Urothelium cell line (cell line): ENCODE measurements at places on chromosomes 6 and 20.
A peak's percentile ranks its signal among the peaks of the same experiment; 100 is the strongest.

GRCh38 chr20:17621229-17621968 is 51.5 kb downstream of the DSTN start:
- no peak for DNase-seq

DNA sequence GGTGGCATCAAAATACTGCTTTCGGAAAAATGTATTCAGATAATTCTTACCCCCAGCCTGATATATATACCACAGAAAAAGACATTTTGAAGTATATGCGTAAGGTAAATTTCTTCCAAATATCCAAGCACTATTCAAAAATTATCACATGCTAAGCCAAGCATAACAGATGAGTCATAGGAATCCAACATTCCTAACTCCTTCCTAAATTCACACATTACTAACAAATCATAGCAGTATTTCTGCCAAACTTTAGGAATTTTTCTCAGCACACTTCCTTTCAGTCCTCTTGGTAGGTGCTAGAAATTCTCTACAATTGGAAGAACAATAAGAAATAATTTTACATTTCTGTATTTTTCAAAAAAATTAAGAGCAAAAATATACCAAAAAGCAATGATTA is 417.5 kb downstream of the EYS start:
- DNase-seq = peak; percentile 3

DNA sequence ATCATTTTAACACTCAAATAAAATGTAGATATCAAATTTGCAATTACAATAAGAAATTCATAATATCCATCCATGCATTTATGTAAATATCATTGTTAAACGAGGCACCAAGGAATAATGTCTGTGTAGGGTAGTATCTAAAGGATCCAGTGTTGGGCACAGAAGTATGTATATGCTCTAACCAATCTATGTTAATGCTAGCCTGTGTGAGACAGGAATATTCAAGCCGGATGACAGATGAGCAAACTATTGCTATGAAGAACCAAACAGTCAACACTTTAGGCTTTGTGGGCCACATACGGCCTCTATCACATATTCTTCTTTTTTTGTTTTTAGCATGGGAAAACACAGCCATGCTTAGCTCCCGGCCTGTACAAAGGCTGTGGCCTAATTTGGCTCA is 45.0 kb downstream of the HUS1B start:
- DNase-seq = no peak

DNA sequence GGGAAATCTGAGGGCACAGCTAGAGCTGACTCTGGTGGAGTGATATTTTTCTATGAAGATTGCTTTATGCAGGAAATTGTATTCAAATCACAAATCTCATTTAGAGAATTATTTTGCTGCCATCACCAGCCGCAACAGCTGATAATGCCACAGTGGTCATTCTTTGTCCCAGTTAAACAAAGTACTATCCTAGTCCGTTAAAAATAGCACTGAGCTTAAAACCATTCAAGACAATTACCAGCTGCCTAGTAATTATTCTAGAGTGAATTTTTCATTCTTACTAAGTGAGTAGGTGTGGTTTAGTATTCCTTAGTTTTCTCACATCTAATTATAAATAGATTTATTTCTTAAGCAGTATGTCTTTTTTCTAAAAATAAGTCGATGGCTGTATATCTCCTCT is 190.5 kb downstream of the SLC35F1 start:
- no peak for DNase-seq

DNA sequence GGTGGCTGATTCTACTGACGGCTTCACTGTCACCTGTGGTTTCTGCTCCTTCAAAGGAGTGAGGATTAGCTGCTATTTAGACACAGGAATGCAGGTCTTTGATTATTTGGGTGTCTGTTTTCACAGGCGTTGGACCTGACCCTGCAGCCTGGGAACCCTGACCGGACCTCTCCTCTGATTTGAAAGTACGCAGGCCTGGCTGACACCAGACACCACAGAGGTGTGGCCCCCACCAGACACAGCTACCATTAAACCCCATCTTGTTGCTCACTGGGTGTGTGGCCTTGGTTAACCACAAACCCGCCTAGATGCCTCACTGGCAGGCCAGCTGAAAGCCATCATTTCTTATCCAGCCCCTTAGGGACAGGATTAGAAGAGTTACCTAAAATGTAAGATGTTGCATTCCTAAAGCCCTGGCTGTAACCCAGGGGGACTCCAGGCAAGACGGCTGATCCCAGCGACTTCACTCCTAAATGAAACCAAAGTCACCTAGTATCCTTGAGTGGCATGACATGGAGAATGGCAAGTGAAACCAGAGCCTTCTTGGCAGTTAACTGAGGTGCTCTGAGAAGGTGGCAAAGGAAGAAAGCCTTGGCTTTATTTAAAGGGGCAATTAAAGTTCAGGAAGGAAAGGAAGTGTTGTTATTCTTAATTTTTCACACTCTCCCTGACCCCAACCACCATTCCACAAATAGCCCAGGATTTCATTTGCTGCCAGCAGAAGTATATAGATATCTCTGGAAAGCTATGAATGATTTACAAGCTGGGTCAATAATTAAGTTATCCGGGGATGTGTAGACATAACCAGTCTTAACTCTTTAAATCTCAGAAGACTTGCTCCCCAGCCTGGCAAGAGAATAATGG is 169.9 kb downstream of the QRSL1 start:
- peak; percentile 70 for DNase-seq

DNA sequence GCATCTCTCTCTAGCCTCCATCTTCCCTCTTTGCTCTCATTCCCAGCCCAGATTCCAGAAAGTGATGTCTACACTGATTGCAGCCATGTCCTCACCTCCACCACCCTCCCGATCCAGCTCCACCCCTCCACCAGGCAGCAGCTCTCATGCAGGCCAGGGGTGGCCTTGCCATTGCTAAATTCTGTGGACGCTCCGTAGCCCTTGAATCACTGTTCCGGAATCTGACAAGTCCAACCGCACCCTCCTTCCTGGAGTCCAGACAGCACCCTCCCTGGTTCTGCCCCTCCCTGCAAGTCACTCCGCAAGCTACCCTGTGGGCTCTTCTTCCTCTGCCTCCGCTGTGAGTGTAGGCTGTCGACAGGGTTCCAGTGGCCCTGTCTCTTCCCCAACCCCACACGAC is 26.2 kb downstream of the TNXB start:
- DNase-seq = peak; percentile 63

- DNase-seq = no peak
Measured at GRCh38 chr6:97030431-97030830, 105.9 kb downstream of the KLHL32 start.

GRCh38 chr6:75691012-75691411 is 58.0 kb upstream of the MYO6 start:
- peak; percentile 8 for DNase-seq

DNA sequence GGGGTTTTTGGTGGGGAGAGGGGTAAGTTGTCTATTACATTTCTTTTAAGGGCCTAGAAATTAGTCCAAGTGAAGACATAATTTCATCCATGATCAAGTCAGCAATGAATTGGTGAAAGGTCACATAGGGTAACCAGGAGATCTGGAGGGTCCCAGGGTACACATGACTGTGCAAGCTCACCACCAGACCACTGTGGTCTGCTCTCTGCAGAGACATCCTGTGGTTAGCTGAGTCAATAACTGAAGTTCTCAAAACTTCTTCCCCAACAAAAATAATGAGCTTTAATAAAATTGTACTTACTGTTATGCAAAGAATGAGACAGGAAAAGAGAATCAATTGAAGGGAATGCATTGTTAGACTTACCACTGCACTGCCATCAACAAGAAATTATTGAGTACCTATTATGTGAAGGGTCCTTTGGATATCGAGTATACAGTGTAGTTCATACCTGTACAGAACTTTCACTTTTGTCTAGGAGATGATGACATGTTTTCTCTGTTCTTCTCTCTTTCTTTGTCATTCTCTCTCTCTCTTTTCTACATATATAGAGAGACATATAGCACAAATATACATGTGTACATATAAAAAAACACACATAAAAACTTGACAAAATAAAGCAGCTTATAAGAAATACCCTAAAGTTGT is 209.8 kb downstream of the GJA1 start:
- no peak for DNase-seq

GRCh38 chr6:109687271-109687761 is 3.7 kb downstream of the AK9 start:
- DNase-seq = peak; percentile 60

GRCh38 chr20:6599876-6600735 is 167.4 kb upstream of the BMP2 start:
- no peak for DNase-seq

GRCh38 chr6:27866357-27867050 is 45.7 kb downstream of the OR2B2 start:
- DNase-seq = no peak
